Left ventricle myocardium superior (tissue), 1 donor: ENCODE measurements at places on chromosomes 3 and 15. TPM values are rescaled to one million over a fixed set of nuclear protein-coding genes. Genes with fewer than 3 reads are reported as not detected.

TMEM108 gene
- 0.52 TPM for total RNA-seq

TMEM42 gene
- 10.0 TPM for total RNA-seq

ABHD6 gene
- total RNA-seq, result 9.1 TPM

IL12A gene
- 0.32 TPM for total RNA-seq

SCN11A gene
- total RNA-seq, result not detected

SLC51A gene
- not detected for total RNA-seq

AGBL1 gene
- total RNA-seq, result not detected

- DNase-seq, result no peak
Observed at GRCh38 chr3:160126051-160126450, 99.2 kb upstream of the C3orf80 start.

GRCh38 chr3:25349095-25349494, 79.0 kb upstream of the RARB start:
- DNase-seq, result no peak

GRCh38 chr3:11128682-11129632, 25.3 kb upstream of the HRH1 start:
- DNase-seq, result no peak

- DNase-seq, result no peak
Observed at GRCh38 chr15:52567871-52568600, 794 bp downstream of the ARPP19 start.

DNA sequence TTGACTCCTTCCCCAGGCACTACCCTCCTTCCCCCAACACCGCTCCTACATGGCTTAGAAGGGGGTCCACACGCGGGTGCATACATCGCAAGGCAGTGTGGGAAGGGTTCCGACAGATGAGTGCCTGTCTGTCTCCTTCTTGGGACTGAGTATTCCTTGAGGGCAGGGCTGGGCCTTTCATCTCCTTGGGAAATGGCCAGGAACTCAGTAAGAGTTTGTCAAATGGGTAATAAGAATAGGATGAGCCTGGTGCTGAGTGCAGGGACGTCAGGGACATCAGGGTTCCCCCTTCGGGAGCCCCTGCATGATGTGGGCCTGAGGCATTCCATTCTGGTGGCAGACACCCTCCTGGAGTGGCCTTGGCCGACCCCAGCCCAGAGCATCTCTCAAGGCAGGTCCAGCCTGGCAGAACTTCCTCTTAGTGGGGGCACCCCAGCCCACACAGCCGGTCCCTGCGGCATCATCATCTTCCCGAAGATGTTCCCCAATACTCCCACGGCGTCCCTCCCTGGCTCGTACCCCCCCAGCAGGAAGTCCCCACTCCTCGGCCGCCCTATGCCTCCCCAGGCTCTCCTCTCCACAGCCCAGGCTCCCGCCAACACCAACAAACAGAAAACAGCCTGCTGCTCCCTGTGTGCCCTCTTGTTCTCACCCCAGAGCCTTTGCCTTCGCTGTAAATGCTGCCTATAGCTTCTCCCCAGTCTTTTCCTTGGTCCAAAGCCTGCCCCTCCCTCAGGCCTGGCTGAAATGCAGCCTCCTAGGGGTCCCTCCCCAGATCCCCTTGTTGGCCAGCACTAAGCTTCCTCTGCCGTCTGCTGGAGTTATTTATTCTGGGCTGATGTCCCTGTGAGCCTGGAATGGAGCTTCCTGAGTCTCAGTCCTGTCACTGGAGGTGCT, 67.5 kb upstream of the LCTL start:
- DNase-seq, result no peak

- DNase-seq, result no peak
Observed at GRCh38 chr15:55282284-55282833, 7.3 kb downstream of the RAB27A start.

DNA sequence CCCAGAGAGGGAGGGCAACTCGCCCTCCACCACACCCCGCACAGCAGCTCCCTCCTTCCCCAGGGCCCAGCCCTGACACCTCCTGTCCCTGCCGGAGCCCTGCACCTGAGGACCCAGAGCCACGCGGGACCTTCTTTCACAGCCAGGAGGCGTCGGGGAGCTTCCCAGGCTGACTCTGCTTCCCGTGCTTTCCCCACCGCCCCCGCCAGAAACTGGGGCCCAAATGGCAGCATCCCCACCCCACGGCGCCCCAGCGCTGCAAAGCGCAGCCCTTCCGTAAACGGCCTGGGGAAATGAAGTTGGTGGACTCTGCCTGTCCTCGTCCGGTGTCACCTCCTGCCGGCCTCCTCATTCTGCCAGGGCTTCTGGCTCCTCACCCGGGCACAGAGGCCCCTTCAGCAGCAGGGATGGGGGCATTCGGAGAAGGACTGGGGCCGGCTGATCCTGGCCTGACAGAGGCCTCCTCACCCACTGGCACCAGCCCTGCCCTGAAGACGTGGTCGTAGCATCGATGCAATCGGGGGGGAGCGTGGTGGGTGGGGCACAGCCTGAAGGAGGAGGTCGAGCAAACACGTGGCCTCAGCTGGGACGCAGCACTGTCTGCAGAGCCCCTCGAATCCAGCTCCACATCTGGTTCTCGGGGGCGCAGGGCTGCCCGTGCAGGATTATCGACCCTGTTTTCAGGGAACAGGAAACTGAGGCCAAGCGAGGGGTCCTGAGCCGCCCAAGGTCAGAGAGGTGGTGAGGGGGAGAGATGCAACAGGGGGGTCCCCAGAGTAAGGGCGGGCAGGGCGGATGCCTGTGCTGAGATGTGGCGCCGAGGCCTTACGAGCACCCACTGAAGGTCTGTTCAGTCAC, 235.4 kb downstream of the XXYLT1 start:
- DNase-seq, result no peak

GRCh38 chr15:69562564-69562963, 109.9 kb downstream of the RPLP1 start:
- DNase-seq, result no peak

- DNase-seq, result no peak
Observed at GRCh38 chr3:171755015-171755589, 55.2 kb downstream of the PLD1 start.

- peak; percentile 50 for DNase-seq
Observed at GRCh38 chr15:68583936-68584755, 5.4 kb downstream of the CORO2B start.

- no peak for DNase-seq
Observed at GRCh38 chr3:143241481-143241951, 121.9 kb downstream of the CHST2 start.

DNA sequence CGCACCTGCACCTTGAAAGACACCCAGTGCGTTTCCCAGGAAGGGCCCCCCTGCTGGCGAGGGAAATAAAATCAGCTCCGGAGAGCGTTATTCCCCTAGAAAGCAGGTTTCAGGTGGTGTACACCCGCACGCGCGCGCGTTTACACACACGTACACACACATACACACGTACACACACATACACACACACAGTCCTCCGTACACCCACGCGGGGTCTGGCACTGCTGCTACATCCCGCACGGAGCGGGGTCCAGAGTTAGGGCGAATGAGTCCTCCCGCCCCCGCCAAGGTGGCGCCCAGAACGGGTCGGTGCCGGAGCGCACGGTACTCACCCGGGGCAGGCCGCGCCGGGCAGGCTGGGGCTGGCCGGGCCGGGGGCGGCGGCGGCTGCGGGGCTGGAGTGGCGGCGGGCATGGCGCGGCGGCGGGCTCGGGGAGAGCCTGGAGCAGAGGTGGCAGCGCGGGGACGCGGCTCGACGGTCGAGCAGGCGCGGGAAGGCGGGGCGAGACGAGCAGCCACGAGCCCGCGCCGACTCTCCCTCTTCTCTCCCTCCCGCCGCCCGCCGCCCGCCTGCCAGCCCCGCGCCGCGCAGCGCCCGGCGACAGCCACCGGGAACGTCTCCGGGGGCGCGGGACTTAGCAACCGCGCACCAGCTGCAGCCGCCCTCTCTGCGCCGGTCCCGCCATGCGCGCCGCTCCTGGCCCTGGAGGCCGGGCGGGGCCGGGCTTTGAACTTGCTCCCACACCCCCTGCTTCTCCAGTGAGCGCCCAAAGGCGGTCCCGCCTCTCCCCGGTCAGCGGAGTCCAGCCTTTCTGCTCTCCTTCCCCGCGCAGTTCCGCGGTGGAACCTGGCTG, at the start of gene DCLK3:
Gene DCLK3 (minus strand): TSS at position 704 of the 854 bp plus-strand sequence. CDS start 290 bp downstream, at position 414.
- peak; percentile 48 for DNase-seq

DNA sequence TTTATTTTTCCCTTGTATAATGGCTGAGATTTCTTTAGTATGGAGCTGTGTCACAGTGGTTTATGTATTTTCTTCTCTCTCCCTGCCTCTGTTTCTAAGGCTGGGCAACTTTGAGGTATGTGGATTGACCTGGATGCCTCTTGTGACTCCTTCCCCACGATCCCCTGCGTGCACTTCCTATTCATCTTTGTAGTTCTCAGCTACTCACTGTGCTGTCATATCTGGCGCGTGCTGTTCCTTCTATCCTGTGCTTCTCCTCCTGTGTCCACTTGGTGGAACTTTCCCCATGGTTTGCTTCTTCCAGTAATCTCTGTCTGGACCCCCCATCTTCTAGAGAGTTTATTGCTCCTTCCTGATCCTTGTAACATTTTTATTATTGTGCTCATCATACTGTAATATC, 97.3 kb downstream of the AKAP13 start:
- DNase-seq, result no peak

GRCh38 chr3:107218864-107219269, 158.4 kb upstream of the CCDC54 start:
- DNase-seq, result no peak

DNA sequence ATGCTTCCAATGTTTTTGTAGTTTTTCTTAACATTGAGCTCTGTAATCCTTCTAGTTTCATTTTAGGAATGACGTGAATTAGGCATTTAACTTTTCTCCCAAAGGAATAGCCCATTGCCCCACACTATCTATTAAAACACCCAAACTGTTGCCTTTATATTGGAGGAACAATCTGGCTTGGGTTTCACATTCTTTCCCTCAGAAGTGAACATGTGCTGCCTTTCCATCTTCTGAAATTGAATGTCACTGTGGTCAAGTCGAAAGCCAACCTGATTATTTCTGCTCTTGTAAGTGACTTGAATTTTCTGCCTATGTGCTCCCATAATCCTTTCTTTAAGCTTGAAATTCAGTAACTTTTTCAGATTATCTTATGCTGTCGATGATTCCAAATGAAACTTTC, 214.5 kb downstream of the SLC9A9 start:
- no peak for DNase-seq

DNA sequence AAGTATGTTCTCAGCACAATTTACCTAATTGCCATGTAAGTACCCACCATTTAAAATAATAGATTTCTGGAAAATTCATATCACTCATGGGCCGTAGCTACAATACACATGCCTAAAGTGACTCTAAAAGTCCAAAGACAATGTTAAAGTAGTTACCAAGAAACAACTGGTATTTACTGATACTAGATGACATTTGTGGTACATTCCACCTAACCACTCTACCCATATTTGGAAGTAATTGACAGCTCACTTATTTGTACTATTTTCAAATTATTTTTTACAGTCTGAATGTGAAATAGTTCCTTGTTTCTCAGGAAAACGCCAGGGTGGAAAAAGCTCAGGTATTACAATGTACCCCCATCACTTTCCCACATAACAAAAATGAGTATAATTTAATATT, 573.0 kb downstream of the MECOM start:
- no peak for DNase-seq

DNA sequence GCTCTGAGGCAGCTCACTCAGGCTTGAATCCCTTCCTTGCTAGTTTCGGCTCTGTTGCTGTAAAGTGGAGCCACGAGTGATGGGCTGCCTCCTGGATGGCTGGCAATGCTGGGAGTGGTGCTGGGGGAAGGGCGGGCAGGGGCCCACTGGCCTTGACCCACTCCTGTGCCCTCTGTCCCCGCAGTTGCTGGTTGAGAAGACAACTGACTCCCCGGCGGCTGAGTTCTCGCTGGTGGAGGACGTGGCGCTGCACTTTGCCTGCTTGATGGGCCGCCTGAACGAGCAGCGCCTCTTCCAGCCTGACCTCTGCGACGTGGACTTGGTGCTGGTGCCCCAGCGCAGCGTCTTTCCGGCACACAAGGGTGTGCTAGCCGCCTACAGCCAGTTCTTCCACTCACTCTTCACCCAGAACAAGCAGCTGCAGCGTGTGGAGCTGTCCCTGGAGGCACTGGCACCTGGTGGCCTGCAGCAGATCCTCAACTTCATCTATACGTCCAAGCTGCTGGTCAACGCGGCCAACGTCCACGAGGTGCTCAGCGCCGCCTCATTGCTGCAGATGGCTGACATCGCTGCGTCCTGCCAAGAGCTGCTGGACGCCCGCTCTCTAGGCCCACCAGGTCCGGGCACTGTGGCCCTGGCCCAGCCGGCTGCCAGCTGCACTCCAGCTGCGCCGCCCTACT, 4.7 kb downstream of the ZBTB47 start:
- peak; percentile 35 for DNase-seq

DNA sequence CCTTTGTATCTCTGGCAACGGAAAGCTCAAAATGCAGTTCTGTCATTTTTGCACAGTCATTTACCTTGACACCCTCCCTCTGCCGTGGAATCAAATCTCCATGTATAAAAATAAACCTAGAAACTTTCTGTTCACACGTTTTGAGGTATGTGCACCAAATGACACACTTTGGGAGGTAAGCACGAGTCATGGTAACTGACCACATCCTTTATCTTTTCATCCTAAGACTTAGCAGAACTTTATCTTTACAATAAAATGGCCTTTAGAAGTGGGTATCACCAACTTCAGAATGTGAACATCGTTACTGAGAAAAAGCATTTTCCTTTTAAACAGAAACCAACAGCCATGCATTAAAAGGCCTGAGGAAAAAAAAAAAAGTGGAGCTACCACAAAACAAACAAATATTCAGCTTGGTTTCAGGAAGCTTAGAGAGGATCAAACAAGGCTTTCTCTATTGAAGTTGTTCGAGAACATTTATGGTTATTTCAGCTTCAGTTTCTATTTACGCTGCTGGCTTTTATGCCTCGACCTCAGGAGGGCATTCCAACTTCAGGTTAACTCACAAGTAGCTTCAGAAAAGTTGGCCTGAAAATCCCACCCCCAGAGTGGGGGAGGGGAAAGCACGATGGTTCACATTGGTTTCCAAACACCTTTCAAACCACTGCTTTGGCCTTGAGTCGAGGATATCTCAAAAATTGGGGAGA, 171.1 kb upstream of the ICE2 start:
- DNase-seq, result no peak

DNA sequence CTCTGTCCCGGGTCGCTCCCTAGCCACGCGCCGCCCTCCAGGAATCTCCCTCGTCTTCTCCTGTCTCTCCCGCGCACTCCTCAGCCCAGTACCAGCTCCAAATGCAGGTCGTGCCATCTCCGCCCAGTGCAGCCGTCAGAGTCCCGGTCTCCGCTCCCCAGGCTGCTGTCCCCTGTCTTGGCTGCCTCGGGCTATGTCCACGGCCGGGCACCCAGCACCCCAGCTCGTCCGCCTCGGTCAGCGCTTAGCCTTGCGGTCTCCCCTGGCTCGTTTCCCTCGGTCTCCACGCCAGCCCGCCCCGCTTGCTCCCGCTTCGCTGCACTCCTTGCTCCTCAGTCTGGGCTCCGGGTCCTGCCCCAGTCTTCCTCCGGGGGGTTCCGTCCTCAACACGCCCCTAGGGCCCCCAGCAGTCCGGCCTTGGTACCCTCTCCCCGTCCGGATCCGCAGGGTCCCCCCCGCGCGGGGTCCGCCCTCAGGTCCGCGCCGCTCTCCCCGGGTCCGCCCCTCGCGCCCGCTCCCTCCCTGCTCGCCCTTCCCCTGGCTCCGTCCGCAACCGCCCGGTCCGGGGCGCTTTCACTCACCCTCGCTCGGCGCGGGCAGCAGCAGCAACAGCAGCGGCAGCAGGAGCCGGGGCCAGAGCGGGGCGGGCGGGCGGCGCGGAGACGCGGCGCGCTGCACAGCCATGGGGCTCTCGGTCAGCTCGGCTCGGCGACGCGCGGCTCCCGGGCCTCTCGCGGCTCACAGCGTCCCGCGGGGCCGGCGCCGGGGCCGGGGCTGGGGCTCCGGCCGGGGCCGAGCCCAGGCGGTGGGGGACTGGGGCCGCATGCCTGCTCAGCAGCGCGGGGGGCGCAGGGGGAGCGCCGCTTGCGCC, 462 bp downstream of the IGDCC3 start:
- peak; percentile 45 for DNase-seq

- no peak for DNase-seq
Observed at GRCh38 chr15:45030743-45031142, 7.7 kb downstream of the SORD start.
